ENCODE measurements at places on chromosomes 4 and X.

DNA sequence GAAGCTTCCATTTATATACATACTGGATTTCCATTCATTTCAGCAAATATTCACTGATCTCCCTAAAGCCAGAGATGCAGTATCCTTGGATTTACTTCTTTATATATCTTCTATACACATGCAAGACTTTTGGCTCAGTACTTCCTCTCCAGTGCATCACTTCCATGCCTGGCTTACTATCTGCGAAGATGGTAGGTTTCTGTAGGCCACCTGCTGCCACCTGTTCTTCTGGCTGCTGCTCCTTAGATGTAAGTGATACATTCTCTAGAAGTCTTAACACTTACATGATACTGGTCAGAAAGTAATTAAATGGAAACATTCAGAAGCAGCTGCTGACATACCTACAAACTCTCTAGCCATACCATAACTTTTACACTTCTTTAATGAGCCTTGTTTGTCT, 48.9 kb downstream of the TBC1D9 start:
- DNase-seq, result no peak

DNA sequence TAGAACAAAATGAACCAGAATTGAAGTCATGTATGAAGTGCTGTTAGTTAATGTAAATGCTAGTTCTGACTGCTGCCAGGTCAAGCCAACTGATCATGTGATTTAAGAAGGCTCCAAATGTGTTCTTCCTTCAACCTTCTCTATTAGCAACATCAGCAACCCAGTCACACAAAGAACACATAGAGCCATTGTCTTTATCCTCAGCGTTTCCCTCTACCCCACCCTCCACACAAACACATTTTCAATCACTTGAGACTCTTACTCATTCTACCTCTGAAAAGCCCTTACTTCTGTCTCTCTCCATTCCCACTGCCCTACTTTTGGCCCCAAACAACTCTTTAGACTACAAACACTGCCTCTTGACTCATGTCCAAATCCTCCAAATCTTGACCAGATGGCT, 89.7 kb upstream of the KDR start:
- DNase-seq, result no peak

- no peak for DNase-seq
Measured at GRCh38 chr4:186724864-186725468, 1.3 kb upstream of the FAT1 start.

DNA sequence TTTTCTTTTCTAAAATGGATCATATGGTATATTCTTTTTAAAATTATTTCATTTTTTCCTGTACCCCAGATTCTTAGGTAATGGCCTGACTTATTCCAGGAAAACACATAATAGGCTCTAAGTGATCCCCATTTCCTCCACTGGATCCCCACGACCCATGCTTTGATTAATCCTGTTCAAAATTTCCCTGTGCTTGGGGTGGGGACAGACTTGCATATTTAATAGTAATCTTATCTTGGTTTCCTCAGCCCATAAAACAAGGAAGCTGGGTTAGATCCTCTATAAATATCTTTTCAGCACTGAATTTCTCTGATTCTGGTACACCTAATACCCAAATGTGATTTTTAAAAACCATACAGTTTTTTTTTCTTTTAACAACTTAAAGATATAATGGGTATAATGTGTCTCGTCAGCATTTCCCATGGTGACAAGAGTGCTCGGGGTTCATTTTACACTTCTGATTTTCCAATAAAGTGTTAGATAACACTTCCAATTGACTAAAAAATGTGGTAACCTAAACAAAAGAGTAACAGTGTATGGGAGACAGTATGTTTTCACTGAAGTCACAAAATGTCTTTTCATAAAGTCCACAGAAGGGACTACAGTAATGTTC, 693.5 kb upstream of the TENM3 start:
- no peak for DNase-seq

DNA sequence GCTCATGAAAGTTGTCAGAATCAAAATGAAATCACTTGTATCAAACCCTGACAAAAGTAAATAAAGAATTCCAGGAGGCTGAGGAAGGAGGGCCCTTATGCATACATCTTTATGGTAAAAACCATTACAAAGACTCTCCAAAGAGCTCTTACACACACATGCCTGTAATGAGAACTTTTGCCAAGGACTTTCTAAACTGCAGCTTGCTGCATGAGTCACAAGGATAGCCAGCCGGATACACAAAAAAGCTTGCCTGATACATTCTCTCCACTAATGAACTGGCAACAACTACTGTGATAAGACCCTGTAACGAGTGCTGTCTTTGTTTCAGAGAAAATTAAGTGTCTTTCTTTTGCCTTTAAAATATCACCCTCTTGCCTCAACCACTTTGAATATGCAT, 618.1 kb downstream of the PPP4R3C start:
- no peak for DNase-seq

- DNase-seq, result no peak
Measured at GRCh38 chr4:82823062-82823461, 24.5 kb upstream of the SCD5 start.

Measured in CD4-positive, alpha-beta T cell treated with Interleukin-1 beta for 1 hour (primary cell).